ENCODE measurements at places on chromosomes 7 and 10.

- DNase-seq = no peak
Observed at GRCh38 chr10:129956286-129956670, 7.8 kb downstream of the EBF3 start.

GRCh38 chr7:92737706-92738105, 98.7 kb downstream of the CDK6 start:
- no peak for DNase-seq

GRCh38 chr7:88073626-88074025, 139.6 kb downstream of the ADAM22 start:
- peak; percentile 57 for DNase-seq

DNA sequence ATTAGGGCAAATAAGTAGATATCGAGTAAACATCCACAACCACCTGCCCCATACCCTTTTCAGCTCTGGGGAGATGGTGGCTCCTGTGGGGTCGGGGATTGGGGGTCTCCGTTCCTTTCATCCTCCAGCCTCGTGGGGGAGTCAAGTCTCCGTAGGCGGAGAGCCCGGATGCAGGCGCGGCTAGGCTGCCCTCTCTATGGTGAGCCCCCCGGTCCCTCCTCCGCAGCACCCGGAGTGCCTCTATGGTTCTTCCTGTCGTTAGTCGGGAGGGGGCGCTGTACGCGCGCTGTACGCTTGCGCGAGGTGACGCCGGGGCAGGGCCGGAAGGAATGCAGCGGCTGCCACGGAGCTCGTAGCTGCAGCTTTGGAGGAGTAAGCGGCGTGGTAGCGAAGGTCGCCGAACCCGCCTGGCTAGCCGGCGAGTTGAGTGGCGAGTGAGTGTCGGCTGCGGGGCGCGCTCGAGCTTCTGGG, 14.8 kb upstream of the MMD2 start:
- peak; percentile 97 for DNase-seq

DNA sequence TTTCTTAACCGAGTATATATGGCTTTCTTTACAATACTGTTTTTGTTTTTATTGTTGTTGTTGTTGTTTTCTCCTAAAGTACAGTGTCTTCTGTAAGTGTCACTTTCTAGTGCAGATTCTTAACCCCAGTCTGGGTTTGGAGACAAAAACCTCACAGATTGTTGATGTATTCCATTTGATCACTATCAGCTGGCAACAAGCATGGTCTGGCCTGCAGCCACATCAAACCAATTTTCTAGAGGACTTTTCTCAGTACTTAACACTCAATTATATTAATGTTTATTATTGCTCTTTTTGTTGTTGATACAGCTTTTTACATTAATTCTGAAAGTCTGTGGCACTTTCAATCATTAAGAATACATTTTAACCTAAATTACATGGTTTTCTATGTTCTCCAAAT, 17.1 kb downstream of the LRRN3 start:
- DNase-seq = no peak

- peak; percentile 21 for DNase-seq
Observed at GRCh38 chr7:96663457-96663856, 46.2 kb downstream of the SEM1 start.

DNA sequence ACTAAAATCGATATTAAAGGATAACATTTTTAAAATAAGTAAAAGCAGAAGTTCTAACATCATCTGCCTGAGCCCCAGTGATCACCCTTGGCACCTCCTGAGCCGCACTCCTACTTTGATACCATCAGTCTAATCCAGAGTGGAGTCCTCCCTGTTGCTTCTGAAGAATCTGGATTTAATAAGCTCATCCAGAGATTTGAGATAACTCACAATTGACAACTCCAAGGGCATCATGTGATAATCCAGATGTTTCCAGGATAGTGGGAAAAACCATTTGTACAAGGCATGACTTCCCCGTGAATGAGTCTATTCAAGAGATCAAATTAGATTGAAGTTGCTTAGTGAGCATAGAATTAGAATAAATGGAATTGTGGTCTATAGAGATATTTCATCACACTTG, 475.8 kb upstream of the C7orf33 start:
- DNase-seq = no peak

DNA sequence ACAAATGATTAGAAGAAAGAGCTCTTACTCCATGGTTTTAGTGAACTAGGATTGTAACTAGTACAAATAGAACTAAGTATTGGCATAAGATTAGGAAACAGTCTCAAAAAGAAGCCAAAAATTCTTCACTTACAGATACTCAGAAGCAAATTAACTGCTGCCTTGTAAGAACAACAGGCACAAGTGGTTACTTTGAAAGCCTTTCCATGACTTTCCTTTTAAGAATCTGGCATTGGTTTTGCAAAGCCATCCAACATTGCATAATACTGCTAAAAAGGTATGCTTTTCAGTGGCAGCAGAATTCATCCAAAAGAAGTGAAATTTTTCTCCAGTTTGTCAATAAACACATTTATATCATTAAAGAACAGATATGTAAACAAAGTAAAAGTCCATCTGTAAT, 126.8 kb upstream of the ODAD2 start:
- no peak for DNase-seq

DNA sequence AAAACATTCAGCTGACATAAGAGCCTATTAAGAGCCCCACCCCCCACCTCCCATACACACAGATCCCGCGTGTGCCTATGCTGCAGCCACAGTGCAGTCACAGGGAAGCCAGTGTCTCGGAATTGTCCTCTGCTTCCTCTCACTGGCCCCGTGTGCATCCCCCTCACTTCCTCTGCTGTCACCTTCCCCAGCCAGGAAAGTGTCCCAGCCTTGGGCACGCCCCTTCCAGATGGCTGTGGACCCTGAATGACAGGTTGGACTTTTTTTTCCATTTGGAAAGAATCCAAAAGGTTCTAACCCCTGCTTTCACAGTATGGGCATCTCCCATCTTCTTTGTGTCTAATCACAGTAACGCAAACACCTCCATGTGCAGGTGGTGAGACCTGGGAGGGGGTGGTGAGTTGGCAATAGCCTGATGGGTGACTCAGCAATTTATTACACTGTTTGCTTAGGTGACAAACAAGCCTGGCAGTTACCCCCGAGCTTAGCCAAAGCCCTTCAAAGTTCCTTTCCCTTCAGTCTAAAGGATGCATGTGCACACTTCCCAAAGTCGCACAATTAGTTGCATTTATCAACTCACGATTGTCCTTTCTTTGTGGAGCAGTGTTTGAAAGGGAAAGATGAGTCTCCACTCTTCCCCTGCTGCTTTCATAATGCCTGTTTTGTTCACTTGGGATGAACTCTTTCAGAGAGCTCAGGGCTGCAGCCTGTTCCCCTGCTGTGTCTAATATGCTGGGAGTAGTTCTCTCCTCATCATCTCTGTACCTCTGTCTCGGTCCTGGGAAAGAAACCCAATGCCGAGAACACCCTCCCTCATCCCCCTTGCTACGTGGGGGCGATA, 67.5 kb upstream of the EFCAB10 start:
- DNase-seq = peak; percentile 40

DNA sequence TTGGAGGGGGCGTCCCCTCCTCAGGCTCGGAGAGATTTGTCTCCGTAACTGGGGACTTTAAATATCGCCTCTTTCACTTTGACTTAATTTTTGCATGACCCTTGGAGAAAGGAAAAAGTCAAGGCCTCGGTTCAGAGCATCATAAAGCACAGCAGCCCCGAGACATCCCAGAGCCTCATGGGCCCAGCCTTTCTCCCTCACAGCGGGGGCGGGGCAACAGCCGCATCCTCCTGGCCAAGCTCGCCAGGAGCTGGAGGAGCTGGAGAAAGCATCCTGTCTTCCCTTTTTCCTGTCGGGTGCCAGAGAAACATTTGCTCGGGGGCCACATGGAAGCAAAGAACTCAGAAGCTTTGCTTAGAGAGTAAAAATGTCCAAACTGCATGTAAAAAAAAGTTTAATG, 43.6 kb upstream of the DPYSL4 start:
- no peak for DNase-seq

GRCh38 chr7:41880107-41880506, 177.2 kb upstream of the INHBA start:
- DNase-seq = no peak

DNA sequence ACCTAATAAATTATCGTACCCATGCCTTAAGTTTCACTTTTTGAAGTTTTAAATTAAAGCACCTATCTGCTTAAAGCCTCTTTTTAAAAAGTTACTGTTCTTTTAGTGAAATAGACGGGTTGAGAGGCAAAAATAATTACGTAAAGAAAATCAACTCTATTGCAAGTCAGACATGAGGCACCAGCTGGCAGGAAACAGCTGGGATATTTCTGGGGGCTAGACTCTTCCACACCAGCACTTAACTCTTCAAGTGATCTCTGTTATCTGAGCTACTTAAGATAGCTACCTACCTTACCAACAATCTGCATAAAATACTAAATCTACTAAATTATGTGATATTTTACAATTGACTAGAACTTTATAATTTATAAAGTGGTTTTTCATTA, 35.8 kb downstream of the GBF1 start:
- DNase-seq = peak; percentile 49

- DNase-seq = no peak
Observed at GRCh38 chr10:74145133-74145532, 5.5 kb downstream of the AP3M1 start.

DNA sequence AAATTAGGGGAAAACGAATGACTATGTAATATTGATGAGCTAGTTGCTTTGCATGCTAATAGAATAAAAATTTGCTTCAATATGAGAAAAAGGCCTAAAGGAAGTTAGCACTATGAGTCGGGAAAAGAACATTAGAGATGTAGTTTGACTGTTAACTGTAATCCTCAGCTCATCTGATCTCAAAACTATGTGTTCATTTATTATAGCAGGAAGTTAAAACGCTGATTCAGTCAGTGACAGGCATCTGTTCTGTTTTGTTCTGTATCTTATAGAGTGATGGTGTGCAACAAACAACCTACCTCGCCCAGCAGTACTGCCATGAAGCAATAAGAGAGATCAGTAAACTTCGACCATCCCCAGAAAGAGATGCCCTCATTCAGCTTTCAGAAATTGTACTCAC, 48.6 kb downstream of the PDSS1 start:
- peak; percentile 10 for DNase-seq

- no peak for DNase-seq
Observed at GRCh38 chr10:110336111-110336721, 31.5 kb upstream of the SMNDC1 start.

DNA sequence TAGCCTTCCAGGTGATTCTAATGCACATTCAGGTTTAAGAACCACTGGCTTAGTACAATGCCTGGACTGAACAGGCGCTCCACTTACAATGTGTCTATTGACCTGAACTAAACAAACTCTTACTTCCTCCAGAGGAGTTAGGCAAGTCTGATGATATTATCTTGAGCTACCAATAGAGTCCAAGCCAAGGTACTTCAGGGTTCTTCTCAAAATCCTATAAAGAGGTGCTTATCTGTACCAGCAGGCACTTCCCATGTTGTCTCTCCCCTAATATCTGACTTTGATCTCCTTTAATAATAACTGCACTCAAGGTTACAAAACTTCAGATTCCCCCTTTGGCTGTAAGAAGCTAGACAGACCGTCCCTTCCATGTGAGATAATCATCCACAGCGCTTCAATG, 157.0 kb upstream of the SVIL start:
- peak; percentile 47 for DNase-seq

- no peak for DNase-seq
Observed at GRCh38 chr7:22325671-22326070, 31.3 kb downstream of the RAPGEF5 start.

DNA sequence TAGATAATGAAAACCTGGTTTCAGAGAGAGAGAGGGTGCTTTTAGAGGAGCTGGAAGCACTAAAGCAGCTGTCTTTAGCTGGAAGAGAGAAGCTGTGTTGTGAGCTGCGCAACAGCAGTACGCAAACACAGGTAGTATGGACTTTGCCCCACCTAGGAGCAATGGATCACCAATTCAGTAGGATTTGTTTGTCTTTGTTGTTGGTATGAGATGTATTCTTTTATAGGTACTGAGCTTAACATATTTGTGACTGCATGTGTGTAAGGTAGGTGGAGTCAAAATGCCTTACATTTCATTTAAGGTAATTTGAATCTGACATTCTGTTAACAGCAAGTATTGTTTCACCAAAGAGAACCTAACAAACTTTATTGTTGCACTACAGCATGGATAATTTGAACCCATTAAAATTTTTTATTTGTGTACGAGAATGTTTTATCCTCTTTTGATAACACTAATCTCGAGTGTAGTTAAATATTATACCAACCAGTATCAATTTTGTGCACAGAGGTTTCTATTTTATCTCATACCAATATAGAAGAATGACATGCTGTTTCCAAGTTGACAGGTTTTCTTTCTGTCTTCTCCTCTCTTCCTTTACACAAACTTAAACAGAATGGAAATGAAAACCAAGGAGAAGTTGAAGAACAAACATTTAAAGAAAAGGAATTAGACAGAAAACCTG, 92.1 kb downstream of the CYP51A1 start:
- no peak for DNase-seq

GRCh38 chr7:21169667-21170580, 258.0 kb upstream of the SP4 start:
- DNase-seq = no peak

DNA sequence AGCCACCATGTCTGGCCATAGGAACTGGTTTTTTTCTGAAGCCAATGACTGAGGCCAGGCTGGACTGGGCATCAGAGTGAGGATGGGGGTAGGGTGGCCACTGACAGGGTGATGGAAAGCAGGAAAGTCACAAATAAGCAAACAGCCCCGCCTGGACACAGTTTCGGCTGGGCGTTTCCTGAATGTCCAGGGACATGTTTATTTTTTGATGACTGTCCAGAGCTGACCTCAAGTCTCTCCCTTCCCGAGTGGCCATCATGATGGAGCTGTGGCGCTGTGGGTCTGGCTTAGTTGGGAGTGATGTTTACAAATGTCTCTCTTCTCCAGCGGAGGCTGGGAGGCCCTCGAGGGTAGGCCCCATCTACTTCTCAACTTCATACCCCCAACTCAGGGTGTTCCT, 37.1 kb upstream of the COMTD1 start:
- DNase-seq = no peak

- DNase-seq = peak; percentile 94
Observed at GRCh38 chr10:69092959-69093850, 5.3 kb downstream of the SRGN start.

DNA sequence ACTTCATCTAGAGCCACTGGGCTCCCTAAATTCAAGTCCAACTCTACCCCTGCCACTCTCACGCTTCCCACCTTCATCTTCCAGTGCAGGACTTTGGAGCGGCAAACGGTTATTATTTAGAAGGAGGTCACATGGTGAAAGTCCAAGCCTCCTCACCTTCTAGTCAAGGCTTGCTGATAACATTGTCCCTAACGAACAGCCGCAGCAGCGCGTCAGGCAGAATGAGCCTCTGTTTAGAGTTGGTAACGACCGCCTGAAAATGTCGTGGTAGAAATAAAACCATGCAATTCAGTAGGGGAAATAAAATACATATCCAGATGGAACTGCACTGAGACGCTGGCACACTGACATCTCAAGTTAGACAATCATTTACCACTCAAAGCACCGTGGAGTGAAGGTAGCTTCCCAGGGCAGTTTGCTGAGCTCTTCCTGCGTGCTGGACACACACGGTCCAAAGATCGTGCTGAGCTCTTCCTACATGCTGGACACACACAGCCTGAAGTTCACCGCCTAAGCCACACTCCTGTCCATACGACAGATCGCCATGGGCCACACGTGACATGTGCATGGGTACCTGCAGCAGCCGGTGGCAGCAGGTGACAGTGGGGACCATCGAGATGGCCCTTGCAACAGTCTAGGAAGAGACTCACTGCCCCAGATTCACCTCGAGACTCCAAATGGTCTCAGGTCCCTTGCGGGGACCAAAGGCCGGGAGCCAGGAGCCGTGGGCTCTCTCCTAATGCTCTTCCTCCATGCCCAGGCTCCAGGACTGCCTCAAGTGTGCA, 323.5 kb downstream of the PTPRN2 start:
- no peak for DNase-seq

Data from hematopoietic multipotent progenitor cell treated with erythropoietin and hydrocortisone succinate and interleukin-3 and kit ligand, for 4 days (in vitro differentiated cells).